NCI-H748 treated with DMSO at 0.1 percent for 48 hours (cell line): ENCODE measurements at places on chromosomes 12 and 14.
A peak's percentile ranks its signal among the peaks of the same experiment; 100 is the strongest.

GRCh38 chr12:123245678-123246077 lies 12.4 kb downstream of the MTRFR start:
- no peak for DNase-seq

DNA sequence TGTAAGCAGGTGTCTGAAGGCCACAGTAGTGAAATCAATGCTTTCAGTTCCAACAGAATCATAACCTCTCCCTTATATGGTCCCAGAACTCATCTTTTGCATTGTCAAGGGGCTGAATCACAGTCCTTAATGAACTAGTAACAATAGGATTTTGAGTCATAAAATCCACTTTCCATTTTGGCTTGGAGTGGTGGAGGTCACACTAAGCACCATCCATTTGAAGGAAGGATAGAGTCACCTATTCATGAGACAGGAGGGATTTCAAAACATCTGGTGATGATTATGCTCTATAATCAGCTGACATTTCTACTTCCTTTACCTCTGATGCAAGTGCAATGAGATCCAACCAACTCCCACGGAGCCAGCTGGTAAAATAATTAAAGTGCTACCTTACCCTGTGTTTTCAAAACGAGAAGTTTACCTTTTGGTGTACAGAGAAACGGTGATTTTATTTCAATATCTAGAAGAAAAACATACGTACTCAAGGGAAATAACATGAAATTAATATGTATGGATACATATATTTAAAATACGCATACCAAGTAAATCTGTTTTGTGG lies 59.1 kb downstream of the TMEM132D start:
- DNase-seq = no peak

- DNase-seq = no peak
Observed at GRCh38 chr12:104243551-104243950, 28.0 kb downstream of the TXNRD1 start.

- DNase-seq = no peak
Observed at GRCh38 chr14:103562179-103562428, 353 bp downstream of the BAG5 start.

GRCh38 chr12:82054566-82054965 lies 295.4 kb upstream of the PPFIA2 start:
- no peak for DNase-seq

DNA sequence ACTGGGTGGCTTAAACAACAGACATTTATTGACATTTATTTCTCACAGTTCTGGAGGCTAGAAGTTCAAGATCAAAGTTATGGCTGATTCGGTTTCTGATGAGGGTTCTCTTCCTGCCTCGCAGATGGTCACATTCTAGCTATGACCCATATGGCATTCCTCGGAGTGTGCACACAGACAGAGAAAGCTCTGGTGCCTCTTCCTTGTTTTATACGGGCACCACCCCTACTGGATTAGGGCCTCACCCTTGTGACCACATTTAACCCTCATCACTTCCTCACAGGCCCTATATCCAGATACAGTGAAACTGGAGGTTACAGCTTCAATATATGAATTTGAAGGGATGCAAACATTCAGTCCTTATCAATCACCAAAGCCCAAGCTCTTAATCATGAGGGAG lies 77.0 kb upstream of the OVCH1 start:
- DNase-seq = no peak

GRCh38 chr12:7929083-7929792 lies 6.7 kb downstream of the SLC2A3 start:
- no peak for DNase-seq

DNA sequence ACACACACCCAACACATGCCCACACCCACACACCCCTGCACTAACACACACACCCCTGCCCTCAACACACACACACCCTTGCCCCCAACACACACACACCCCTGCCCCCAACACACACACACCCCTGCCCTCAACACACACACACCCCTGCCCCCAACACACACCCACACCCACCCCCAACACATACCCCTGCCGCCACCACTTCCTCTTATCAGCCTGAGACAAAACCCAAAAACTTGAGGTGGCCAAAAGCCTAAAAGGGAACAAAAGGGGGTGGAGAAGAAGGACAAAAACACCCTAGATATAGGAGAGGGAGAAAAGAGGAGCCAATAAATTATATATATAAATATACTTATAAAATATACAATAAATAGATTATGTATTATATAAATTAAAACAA lies 9.1 kb upstream of the DEGS2 start:
- DNase-seq = no peak

DNA sequence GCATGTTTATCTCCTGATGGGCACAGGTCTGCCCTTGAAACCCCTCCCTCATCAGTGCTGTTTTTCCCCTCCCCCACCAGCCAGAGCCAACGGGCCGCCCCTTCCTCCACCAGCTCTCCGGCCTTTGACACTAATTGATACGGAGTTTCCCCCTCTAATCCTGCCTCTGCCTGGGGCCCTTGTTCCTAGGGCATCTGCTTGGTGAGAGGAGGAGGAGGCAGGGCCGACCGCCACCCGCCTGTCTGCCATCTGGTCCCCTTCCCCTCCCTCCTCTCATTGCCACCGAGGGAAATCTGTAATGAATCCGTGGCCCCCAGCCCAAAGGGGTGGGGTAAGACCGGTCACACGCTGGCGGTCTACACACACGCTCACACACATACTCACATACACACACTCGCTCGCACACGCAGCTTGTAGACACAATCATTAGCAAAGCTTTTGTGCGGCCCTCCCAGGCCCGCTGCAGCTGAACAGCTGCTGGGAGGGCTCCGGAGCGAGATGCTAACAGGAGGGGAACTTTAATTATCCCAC lies 27.4 kb downstream of the SRRM4 start:
- DNase-seq = peak; percentile 63

DNA sequence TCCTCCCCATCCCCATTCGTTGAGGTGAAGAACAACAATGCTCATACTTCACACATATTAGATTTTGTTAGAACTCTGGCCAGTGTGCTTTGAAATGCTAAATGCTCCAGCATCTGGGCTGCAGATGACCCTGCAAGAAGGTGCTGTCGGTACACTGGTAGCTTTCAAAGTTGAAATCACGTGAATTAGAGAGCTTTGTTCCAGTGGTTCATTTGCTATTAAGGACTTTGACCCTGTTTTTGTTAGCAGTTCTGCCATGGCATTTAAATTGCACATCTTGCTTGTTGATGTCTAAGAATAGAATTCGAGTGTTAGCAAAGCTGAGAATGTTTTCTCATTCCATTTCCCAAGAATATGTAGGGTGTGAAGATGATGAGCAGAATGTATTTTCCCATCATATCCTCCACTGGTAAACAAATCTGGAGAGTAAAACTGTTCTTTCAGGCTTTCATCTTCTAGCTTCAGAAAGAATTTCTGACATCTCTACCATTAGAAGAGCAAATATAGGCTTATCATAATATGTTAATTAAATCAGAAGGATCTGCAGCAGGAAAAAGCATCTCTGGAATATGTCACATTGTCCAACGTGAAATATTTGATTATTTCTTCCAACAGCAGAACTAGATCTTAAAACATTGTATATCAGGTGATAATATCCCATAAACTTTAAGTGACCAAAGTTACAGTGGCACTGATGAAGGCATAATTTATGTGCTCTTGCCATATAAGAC lies 98.8 kb upstream of the PDE3A start:
- no peak for DNase-seq

DNA sequence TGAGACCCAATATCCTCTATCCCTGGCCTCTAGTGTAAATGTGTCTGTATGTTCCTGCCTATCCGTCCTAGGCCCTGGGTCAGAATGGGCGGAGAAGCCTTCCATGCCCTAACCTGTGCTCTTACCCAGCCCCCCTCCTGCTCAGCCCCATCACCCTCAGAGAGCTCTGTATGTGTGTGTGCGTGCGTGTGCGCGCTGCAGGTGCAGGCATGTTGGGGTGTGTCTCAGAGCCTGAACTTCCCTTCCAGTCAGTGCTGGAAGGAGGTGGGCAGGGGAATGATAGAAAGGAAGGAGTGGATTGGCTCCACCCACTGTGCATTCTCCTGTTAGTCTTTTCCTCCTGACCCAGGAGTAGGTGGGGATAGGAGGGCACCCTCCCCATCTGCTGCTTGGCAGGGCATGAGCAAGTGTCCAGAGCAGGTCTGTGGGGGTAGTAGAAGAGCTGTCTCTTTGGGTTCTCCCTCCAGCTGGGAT lies 7.2 kb downstream of the NAB2 start:
- DNase-seq = no peak

- DNase-seq = no peak
Observed at GRCh38 chr12:54384591-54385041, at the start of gene ZNF385A. TSS of gene ZNF385A (minus strand) at chr12:54384733. CDS start at chr12:54384514, 219 bp downstream.

DNA sequence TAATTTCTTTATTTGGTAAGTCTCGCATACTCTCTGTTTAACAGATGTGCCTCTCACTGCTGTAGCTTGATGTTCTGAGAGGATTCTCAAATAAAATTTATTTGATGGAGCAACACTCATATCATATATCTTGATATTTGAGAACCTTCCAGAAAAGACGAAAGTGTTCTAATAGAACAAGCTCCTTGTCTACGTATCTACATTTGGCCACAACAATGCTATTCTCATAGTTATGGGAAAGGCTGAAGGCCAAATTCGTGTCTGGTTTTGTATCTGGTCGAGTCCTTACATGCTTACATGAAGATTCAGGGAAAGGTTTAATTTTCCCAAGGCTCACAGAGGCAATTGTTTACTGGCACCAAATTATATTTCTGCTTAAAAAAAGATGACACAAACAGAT lies 186.7 kb upstream of the SLC38A2 start:
- no peak for DNase-seq

- DNase-seq = no peak
Observed at GRCh38 chr12:125289970-125290369, 224.7 kb downstream of the AACS start.

GRCh38 chr14:58565832-58566231 lies 71.9 kb upstream of the DACT1 start:
- no peak for DNase-seq

DNA sequence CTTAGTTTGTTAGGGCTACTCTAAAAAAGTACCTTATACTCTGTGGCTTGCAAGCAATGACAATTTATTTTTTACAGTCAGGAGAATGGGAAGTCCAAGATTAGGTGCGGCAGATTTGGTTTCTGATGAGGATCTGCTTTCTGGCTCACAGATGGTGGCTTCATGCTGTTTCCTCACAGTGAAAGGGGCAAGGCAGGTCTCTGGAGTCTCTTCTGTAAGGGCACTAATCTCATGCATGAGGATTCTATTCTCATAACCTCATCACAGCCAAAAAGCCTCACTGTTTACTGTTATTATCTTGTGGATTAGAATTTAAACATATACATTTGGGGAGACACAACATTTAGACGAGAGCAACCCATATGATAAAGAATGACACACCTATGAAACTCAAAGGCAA lies 1957.4 kb upstream of the SEL1L start:
- peak; percentile 94 for DNase-seq

- DNase-seq = no peak
Observed at GRCh38 chr12:96220902-96221301, 26.7 kb downstream of the ELK3 start.

GRCh38 chr14:37830271-37830670 lies 234.8 kb downstream of the TTC6 start:
- DNase-seq = no peak

- DNase-seq = no peak
Observed at GRCh38 chr14:102315121-102315520, 4.4 kb upstream of the ZNF839 start.
